ENCODE measurements at places on chromosomes 4 and X.

DNA sequence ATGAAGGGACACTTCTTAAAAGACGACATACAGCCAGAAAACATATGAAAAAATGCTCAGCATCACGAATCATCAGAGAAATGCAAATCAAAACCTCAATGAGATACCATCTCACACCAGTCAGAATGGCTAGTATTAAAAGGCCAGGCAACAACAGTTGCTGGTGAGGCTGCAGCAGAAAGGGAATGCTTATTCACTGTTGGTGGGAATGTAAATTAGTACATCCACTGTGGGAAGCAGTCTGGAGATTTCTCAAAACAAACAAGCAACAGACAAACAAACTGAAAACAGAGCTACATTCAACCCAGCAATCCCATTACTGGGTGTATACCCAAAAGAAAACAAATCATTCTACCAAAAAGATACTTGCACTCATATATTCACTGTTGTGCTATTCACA, 197.9 kb downstream of the EVC2 start:
- no peak for DNase-seq

GRCh38 chr4:73036123-73036522, 33.4 kb downstream of the COX18 start:
- no peak for DNase-seq

- DNase-seq, result no peak
Observed at GRCh38 chrX:12981880-12982279, 7.0 kb downstream of the TMSB4X start.

DNA sequence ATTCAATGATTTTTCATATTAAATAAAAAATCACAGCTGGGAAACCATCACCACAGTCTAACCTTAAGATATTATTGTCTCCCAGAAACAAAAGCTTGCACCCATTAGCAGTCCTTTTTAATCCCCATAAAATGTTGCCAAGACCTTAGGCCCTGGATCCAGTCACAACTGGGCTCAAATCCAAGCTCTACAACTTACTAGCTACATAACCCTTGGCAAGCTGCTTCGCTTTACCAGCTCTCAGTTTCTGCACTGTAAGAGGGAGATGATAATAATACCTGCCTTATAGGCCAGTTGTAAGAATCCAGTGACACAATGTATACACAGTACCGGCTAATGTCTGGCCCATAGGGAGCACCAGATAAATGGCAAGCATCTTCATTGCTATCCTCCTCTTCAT, 400.9 kb upstream of the FGF13 start:
- no peak for DNase-seq

DNA sequence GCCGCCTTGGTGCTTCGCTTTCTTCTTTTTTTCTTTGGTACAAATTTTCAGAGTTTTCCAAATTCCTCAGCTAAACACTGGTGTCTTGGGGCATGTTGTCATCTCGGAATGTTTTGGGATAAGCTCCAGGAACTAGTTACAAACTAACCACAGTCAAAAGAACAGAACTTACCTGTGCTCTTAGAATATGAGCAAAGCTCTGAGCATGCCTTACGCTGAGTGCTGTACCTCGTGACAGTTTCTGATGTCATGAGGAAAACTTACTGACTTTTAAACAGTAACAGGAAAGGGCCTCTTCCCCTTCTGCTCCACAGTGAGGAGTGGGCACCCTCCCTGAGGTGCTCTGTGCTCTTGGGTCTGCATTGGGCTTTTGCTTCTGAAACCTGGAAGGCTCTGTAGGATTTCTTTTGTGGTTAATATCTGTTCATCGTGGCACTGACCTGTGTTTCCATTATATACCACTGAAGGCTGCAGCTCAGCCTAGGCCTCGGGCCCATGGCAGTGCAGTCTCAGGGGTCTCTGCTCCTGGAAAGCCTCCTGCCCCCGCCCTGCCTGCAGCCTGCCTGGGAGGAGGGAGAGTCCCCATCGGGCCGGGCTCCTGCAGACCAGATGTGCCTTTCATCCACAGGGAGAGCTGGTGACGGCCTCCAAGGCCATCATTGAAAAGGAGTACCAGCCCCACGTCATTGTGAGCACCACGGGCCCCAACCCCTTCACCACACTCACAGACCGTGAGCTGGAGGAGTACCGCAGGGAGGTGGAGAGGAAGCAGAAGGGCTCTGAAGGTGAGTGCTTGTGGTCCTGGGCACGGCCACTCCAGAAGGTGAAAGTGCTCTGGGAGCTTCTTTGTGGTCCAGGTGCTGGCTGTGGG, 48.7 kb downstream of the NOP14 start:
- DNase-seq, result no peak

DNA sequence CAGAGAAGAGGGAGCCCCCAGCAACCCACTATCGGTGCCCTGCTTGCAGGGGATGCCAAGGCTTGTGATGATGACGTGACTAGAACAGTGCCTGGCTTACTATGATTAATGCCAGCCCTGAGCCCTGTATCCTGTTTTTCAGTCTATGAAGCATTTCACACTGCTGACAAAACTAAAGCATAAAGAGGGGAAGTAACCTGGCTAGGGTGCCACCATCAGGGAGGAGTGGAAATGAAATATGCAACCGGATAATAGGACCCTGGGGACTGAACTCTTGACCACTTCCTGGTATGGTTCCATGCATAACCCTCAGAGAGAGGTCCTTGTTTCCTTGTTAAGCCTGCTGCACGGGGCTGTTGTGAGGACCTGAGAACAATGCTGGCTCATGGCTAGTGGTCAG, 50.3 kb downstream of the MED28 start:
- DNase-seq, result no peak

- DNase-seq, result no peak
Observed at GRCh38 chr4:128768373-128768996, 41.0 kb upstream of the JADE1 start.

Data from CD4-positive, alpha-beta T cell treated with Interleukin-6 at 100 ng/mL for 8 hours (primary cell).